ENCODE measurements at places on chromosomes 7 and 10.

- DNase-seq, result no peak
Observed at GRCh38 chr10:102188298-102188940, 36.2 kb downstream of the NOLC1 start.

DNA sequence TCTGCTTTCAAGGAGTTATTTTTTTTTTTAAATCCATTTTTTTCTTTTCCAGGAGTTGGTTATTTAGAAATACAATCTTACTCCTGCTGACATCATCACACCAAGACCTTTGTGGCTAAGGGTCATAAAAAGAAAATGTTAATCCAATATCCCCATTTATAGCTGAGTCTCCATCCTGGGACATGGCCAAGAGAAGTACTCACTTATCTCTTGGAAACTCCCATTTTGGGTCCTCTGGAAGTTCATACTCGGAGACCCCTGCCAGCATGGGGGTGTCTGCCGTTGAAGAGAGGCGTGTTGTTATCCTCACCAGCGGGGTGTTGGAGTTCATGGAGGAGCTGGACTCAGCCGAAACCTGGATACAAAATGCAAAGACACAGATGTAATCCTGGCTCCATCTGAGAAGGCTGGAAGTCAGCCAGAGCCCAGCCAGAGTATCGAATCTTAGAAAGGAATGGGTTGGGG lies 94.6 kb downstream of the FGFR2 start:
- no peak for DNase-seq

DNA sequence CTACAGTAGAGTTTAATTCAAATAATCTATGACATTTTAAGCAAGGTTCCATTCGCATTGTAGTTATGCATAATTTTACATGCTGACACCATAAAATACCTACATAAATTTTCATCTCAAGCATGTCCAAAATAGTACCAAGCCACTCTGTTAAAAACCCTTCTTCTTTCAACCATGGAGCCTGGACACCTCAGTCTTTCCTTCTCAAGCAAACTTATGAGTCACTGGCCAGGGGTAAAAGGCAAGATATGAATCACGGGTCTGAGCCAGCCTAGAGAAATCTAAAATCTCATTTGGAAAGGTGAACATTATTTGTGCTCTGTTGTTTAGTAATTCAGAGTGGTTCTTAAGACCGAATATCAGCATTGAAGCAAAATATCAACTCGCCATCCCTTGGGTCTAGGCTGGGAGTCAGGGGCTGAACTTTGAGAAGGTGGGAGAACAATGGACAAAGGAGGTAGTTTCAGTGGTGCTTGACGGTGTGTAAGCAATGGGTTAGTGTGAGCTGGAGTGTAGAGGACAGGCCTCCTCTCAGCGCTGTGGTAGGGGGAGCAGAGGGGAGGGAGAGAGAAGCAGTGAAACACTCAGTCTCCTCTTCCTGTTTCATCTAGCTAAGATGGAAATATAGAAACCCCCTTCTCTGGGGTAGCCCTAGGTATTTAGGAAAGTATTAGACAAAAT lies 19.1 kb upstream of the GPAM start:
- no peak for DNase-seq

DNA sequence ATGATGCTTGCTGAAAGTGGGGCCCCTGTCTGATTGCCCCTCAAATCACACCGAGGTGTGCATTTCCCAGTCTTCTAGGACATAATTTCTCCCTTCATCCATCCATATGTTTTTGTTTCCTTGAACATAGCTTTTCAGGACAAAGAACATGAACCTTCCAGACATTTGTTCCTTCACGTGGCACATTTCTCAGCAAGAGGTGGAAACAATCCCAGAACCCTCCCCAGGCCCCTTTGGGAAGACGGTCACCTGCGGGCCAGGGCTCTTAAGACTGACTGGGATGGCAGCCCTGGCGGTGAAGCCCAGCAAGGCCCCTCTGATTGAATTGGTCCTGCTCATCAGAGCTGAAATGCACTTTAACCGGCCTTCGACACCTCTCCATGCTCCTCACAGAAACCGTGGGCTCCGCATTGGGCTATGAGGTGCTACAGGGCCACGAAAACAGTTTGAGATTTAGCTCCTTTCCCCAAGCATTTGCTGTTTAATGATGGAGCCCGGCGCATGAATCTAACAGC lies 522.5 kb upstream of the DPP6 start:
- no peak for DNase-seq
